Activated CD8-positive, alpha-beta T cell treated with anti-CD3 and anti-CD28 coated beads, Interleukin-2, amount 10 ng/mL, durations not matched to agents 7 days and 5 days (primary cell): ENCODE measurements at places on chromosomes 1 and 21. TPM values are rescaled to one million over a fixed set of nuclear protein-coding genes. Genes with fewer than 3 reads are reported as not detected.

GRCh38 chr1:207064561-207064960 is 11.5 kb downstream of the PFKFB2 start:
- H3K27me3 ChIP-seq: no peaks in the 10 kb centered on the region
- H3K27ac ChIP-seq: no peak overlapping the region
- DNase-seq: no peak
- H3K4me3 ChIP-seq: no peak overlapping the region

The LRRC38 gene
- not detected for total RNA-seq

The IL19 gene
- total RNA-seq: not detected

DNA sequence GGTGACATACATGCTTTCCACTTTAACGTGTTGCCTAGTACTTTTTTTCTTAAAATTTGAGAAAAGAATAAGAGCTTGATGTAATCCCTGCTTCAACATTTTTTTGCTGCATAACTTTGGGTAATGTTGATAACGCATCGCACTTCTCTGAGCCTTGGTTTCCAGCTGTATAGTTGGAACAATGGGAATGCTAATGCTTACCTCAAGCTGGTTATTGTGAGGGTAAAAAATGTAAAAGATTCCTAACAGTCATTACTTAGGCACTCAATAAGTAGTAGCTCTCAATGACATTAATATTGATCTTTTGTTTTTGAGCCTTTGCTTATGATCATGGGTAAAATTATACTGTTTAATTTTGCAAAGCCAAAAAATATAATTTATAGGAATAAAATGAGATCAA is 683.3 kb upstream of the CXADR start:
- no peaks in the 10 kb centered on the region for H3K27me3 ChIP-seq
- no peaks in the 10 kb centered on the region for H3K4me1 ChIP-seq

DNA sequence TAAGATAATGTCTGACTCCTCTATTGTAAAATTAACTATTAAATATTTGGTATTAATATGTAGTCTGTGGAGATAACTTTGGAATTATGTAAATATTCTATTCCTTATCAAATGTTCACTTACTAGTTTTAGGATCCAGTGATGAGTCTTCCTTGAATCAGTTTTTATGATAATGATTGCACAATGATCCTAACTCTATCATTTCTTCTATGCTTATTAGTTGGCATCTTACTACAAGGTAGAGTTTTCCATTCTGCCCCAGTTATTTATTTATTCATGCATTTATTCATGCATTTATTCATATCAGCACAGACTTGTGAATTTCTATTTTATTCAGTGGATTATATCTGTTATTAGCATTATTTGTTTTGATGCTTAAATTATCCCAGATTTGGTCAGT is 7.4 kb upstream of the MGST3 start:
- peaks cover 27% of the 10 kb centered on the region for H3K27me3 ChIP-seq
- H3K4me1 ChIP-seq: no peaks in the 10 kb centered on the region
- no peak for DNase-seq
- H3K27ac ChIP-seq: no peak overlapping the region
- H3K36me3 ChIP-seq: no peaks in the 10 kb centered on the region

The OR2L3 gene
- total RNA-seq: not detected

GRCh38 chr1:36160949-36161485 is 5.1 kb downstream of the MAP7D1 start:
- peak overlapping the region; percentile 72 for H3K4me3 ChIP-seq
- peaks cover 68% of the 10 kb centered on the region for H3K4me1 ChIP-seq
- DNase-seq: peak; percentile 84
- peak overlapping the region; percentile 89 for H3K27ac ChIP-seq

The SGIP1 gene
- not detected for total RNA-seq

The LCE6A gene
- total RNA-seq: not detected

DNA sequence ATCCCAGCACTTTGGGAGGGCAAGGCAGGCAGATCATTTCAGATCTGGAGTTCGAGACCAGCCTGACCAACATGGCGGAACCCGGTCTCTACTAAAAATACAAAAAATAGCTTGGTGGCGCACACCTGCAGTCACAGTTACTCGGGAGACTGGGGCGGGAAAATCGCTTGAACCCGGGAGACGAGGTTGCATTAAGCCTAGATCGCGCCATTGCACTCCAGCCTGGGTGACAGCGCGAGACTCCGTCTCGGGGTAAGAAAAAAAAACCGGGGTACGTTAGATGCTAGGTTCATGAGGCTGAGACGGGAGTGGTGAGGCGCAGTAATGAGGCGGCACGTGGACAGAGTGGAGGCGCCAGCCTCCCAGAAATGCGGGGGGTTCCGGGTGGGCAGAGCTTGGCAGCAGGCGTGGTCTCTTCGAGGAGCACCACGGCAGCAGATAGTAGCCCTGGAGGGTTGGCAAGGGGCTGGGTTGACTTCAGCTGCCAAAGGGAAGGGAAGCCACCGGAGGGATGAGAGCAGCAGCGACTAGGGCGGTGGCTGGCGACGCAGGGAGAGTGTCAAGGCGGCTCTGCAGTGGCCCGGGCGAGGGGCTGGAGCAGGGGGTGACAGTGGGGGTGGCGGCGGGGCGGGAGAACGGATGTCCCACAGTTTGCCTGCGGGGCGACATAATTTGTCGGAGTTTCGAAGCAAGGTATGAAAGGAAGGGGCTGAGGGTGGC is 832 bp downstream of the MRPL20 start:
- peaks cover 55% of the 10 kb centered on the region for H3K36me3 ChIP-seq
- H3K4me3 ChIP-seq: peak overlapping the region; percentile 87
- no peaks in the 10 kb centered on the region for H3K27me3 ChIP-seq
- H3K4me1 ChIP-seq: peaks cover 46% of the 10 kb centered on the region

The EFNA3 gene
- total RNA-seq: 5.5 TPM

DNA sequence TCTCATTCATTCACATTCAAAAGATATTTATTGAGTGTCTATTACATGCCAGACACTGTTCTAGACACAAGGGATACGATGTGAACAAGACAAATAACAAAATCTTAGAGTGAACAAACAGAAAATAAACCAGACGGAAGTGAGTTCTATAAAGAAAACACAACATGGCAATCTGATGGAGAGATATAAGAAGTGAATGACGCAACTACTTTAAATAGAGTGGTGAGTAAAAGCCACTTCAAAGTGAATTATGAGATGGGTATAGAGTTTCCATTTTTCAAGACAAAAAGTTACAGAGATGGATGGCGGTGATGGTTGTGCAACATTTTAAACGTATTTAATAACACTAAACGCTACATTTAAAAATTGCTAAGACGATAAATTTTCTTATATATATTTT is 75.4 kb downstream of the CEP170 start:
- H3K27ac ChIP-seq: no peak overlapping the region
- H3K4me1 ChIP-seq: peaks cover 4% of the 10 kb centered on the region
- peaks cover 5% of the 10 kb centered on the region for H3K36me3 ChIP-seq
- H3K4me3 ChIP-seq: no peak overlapping the region

The DNASE2B gene
- not detected for total RNA-seq

DNA sequence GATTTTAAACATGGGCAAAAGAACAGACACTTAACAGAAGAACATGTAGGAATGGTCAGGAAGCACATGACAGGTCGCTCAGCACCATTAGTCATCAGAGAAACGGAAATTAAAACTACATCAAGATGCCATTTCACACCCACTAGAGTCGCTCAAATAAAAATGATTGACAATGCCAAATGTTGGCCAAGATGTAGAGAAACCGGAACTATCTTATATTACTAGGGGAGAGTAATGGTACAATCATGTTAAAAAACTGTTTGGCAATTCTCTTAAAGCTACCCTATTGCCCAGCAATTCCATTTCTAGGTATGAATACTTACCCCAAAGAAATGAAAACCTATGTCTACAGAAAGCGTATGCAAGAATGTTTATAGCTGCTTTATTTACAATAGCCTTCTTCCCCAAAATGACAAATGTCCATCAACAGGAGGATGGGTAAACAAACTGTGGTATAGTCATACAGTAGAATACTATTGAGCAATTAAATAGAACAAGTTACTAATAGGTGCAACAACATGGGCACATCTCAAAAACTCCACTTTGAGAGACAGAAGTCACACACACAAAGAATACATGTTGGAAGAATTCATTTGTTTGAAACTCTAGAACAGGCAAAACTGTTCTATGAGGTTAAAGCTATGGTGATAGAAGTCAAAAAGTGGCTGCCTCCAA is 92.8 kb downstream of the ETS2 start:
- H3K27me3 ChIP-seq: peaks cover 2% of the 10 kb centered on the region
- no peak overlapping the region for H3K4me3 ChIP-seq
- H3K4me1 ChIP-seq: no peaks in the 10 kb centered on the region
- DNase-seq: no peak
- no peaks in the 10 kb centered on the region for H3K36me3 ChIP-seq

GRCh38 chr1:76951153-76951552 is 83.9 kb downstream of the ST6GALNAC5 start:
- H3K36me3 ChIP-seq: no peaks in the 10 kb centered on the region
- peaks cover 2% of the 10 kb centered on the region for H3K27me3 ChIP-seq
- H3K4me1 ChIP-seq: no peaks in the 10 kb centered on the region
- DNase-seq: no peak
- no peak overlapping the region for H3K4me3 ChIP-seq
- H3K27ac ChIP-seq: no peak overlapping the region

The S100A9 gene
- total RNA-seq: not detected

DNA sequence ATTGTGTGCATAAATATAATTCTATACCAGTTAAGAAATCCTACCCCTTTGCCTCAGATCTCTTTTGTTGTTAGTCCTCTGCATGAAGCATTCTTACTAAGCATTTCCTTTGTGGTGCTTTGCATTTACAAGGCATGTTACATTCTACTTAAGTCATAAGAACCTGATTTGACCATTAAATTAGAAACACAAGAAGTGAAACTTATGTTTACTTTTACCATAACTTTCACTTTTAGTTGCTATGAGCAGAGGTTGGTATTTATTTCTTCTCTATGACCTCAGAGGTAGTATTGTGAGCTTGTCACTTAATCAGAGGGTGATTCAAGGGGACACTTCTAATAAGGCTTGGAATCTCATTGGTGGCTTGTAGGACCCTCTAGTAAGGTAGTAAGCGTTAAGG is 9.0 kb downstream of the FAM20B start:
- H3K4me3 ChIP-seq: peak overlapping the region; percentile 40
- DNase-seq: no peak
- H3K27ac ChIP-seq: peak overlapping the region; percentile 72
- H3K36me3 ChIP-seq: no peaks in the 10 kb centered on the region
- no peaks in the 10 kb centered on the region for H3K27me3 ChIP-seq

GRCh38 chr1:21770201-21770600 is 12.7 kb downstream of the USP48 start:
- H3K4me3 ChIP-seq: no peak overlapping the region
- peaks cover 26% of the 10 kb centered on the region for H3K36me3 ChIP-seq
- H3K4me1 ChIP-seq: peaks cover 62% of the 10 kb centered on the region
- DNase-seq: no peak
- no peaks in the 10 kb centered on the region for H3K27me3 ChIP-seq
- H3K27ac ChIP-seq: peak overlapping the region; percentile 0

The PFKFB2 gene
- total RNA-seq: 5.0 TPM

GRCh38 chr1:70112838-70113237 is 92.5 kb downstream of the LRRC40 start:
- H3K27ac ChIP-seq: no peak overlapping the region
- no peak overlapping the region for H3K4me3 ChIP-seq
- H3K36me3 ChIP-seq: no peaks in the 10 kb centered on the region
- H3K27me3 ChIP-seq: peaks cover 6% of the 10 kb centered on the region

- H3K27me3 ChIP-seq: no peaks in the 10 kb centered on the region
- H3K27ac ChIP-seq: no peak overlapping the region
- no peak overlapping the region for H3K4me3 ChIP-seq
- DNase-seq: no peak
- H3K36me3 ChIP-seq: no peaks in the 10 kb centered on the region
Measured at GRCh38 chr1:22745669-22746585, 35.3 kb downstream of the EPHB2 start.

GRCh38 chr1:156122086-156122485 is 7.6 kb downstream of the LMNA start:
- peaks cover 24% of the 10 kb centered on the region for H3K27me3 ChIP-seq
- no peak overlapping the region for H3K27ac ChIP-seq
- DNase-seq: no peak
- H3K4me1 ChIP-seq: peaks cover 53% of the 10 kb centered on the region
- no peaks in the 10 kb centered on the region for H3K36me3 ChIP-seq

DNA sequence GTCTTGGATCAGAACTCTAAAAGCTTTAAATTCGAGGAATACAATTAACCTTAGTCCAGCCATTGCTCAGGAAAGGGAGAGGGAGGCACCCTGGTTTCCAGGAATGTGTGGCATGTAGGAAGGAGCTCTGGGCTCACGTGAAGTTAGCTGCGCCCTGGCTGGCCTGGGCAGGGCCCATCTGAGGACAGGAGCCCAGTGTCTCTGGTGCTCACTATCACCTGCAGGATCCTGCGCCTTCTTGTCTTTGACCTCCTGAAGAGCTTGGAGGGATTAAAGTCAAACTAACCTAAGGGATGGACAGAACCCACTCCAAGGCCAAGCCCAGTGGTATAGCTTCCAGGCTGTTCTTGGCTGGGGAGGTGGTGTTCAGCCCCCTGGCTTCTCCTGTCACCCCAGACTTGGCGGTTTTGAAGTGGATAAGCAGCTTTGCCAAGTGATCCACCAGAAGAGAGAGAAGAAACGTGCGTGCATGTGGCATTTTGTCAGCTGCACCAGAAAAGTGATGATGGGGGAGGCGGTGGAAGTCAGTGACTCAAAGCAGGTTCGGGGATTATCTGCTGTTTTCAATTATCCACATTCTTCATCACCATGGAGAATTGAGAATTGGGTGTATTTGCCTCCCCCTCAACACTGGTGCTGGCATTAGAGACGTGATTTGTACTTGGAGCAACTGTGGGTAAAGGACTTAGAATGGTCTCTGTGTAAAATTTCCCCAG is 11.9 kb upstream of the KCNN3 start:
- no peak for DNase-seq
- H3K27me3 ChIP-seq: no peaks in the 10 kb centered on the region
- no peak overlapping the region for H3K27ac ChIP-seq
- peaks cover 13% of the 10 kb centered on the region for H3K4me1 ChIP-seq
- no peak overlapping the region for H3K4me3 ChIP-seq

The PSRC1 gene
- 38.2 TPM for total RNA-seq

The SHISAL2A gene
- 8.6 TPM for total RNA-seq

GRCh38 chr21:27505516-27505915 is 538.6 kb upstream of the ADAMTS5 start:
- H3K27me3 ChIP-seq: no peaks in the 10 kb centered on the region
- H3K4me1 ChIP-seq: no peaks in the 10 kb centered on the region

DNA sequence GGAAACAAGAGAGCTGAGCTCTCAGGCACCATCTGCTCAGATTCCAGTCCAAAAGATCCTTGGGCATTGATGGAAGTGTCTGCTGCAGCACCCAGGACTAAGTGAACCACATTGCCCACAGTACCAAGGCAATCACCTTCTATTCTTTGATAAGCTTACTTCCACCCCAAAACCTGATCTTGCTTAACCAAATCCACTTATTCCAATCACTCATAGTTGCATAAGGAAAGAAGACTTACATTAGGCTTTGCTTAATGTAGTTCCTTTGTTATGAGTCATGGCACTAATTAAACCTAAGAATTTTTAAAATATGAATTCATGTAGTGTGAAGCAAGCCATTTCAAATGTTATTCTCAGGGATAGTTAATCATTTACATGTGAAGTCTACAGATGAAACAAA is 84.5 kb downstream of the UCHL5 start:
- H3K27me3 ChIP-seq: no peaks in the 10 kb centered on the region
- no peaks in the 10 kb centered on the region for H3K36me3 ChIP-seq

The CFAP45 gene
- total RNA-seq: 0.34 TPM

- no peaks in the 10 kb centered on the region for H3K36me3 ChIP-seq
- H3K4me3 ChIP-seq: no peak overlapping the region
- DNase-seq: no peak
Measured at GRCh38 chr21:29187944-29188343, 57.5 kb downstream of the MAP3K7CL start.
